ENCODE measurements at places on chromosomes 12 and 14.
A peak's percentile ranks its signal among the peaks of the same experiment; 100 is the strongest.

GRCh38 chr12:28012333-28012918 lies 39.9 kb upstream of the PTHLH start:
- no peak for DNase-seq

GRCh38 chr12:122265886-122266229 lies 436 bp downstream of the VPS33A start:
- DNase-seq: peak; percentile 64

GRCh38 chr12:132516095-132517012 lies 26.4 kb downstream of the FBRSL1 start:
- DNase-seq: no peak

DNA sequence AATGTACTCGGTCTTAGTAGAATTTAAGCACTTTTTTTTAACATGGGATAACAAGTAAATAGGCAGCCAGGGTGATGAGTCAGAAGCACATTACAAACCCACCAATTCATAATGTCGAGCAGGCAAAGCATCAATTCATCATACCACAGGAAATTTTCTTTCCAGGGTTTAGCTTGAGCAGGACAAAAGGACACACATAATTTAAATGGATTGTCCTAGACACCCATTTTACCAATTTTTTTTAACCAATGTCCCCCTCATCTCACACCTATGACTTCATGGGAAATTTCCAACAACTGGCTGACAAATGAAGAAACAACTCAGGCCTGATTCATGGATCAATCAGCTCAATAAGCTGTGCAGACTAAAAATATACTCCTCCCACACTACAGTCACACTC lies 58.8 kb upstream of the FOXG1 start:
- DNase-seq: no peak

DNA sequence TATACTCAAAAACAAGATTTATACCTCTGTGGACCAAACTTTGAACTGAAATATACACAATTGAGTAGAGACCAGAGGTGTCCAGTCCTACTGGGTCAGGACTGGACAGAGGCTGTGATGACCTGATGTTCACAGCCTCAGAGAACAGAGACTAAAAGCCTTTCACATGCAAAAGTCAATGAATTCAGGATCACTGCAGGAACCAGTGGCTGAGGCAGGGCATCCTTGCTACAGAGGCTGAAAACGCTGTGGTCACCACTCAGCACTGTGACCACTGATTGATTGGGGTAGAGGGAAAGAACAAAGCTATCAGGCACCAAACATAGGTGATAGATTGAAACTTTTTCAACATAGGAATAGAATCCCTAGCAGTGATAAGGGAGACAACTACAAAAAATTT lies 25.1 kb downstream of the GRIP1 start:
- DNase-seq: no peak

GRCh38 chr12:103807561-103808238 lies 33.3 kb downstream of the NT5DC3 start:
- DNase-seq: no peak

DNA sequence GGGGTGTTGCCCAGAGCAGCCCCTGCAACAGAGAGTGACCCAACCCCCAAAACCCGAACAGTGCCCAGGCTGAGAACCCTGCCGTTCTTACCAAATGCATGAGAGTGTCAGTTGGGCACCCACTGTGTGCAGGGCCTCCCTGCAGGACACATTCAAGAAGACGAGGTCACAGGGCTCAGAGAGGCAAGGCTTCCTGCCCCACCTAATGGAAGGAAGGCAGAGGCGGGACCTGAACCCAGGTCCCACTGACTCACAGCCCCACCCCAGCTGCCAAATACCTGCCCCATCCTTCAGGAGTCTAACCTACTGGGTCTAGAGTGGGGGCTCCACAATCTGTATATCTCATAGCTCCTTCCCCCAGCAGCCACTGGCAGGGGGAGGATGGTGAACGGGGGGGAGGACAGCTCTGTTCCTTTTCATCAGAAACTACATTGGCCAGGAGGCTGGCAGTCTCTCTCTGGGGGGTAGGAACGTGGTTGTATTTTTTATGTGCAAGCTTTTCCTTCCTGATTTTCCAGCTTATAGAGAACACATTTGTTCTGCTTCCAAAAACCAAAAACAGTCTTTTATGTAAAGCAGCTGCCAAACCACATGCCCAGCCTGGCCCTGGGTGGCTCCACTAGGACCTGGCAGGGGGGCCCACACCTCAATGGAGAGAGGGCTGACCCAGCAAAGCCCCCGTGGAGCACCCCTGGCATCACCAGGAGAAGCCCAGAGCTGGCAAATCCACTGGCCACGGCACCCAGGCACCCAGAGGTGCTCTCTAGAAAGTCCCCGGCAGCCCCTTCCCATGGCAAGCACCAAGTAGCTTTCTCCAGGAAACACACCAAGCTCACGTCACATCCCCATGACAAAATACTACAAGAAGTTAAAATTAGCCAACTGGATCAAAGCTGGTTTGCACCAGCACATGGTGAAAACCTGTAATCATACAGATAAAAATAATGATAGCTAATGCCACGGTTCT lies 17.0 kb downstream of the NCOR2 start:
- no peak for DNase-seq

GRCh38 chr14:94826774-94827173 lies 56.9 kb upstream of the GSC start:
- DNase-seq: no peak

GRCh38 chr12:42145552-42146215 lies 1.0 kb upstream of the GXYLT1 start:
- DNase-seq: no peak

DNA sequence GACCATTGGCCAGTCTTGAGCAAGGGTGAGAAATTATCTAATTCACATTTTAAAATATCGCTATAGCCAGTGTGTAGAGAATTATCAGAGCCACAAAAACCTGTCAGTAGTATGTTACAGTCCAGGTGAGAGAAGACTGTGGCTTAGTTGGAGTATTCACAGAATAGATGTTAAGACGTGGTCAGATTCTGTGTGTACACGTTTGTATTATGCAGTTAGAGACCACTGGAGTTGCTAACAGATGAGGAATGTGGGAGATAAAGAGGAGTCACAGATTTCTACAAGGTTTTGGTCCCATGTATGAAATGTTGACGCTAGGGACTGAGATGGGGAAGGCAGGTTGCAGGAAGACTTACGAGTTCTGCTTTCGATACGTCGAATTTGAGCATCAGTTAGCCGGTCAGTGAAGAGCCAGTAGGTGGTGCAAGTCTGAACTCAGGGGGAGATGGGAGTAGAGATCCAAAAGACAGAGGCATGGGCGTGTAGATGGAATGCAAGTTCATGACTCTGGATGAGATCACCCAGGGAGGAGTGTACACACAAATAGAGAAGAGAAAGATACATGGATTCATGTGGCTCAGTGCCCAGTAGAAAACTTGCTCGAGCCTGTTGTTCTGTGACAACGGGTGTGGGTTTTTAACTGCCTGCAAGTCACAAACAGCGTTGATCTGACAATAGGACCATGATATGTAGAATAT lies 114.8 kb upstream of the FLRT2 start:
- DNase-seq: no peak

Measured in CD4-positive, alpha-beta T cell treated with Interleukin-17A for 4 hours (primary cell).